ENCODE measurements at places on chromosomes 6 and 20. TPM values are rescaled to one million over a fixed set of nuclear protein-coding genes. Genes with fewer than 3 reads are reported as not detected.

Gene DACT2
- not detected for total RNA-seq

Gene XKR7
- not detected for total RNA-seq

Gene KCNQ5
- total RNA-seq = under 0.01 TPM

Gene CNR1
- 0.19 TPM for total RNA-seq

Gene MROH8
- 0.25 TPM for total RNA-seq

Gene GTSF1L
- not detected for total RNA-seq

Gene KCNK16
- total RNA-seq = not detected

Gene PERP
- 13.1 TPM for total RNA-seq

Gene LY6G6C
- not detected for total RNA-seq

Gene CLPSL1
- total RNA-seq = not detected

Gene SCAF8
- total RNA-seq = 31.3 TPM

Gene PDE7B
- 33.6 TPM for total RNA-seq

Gene MMP24OS
- total RNA-seq = 10.2 TPM

Gene PACRG
- not detected for total RNA-seq

Gene PARD6B
- 0.82 TPM for total RNA-seq

Gene GRM1
- under 0.01 TPM for total RNA-seq

Gene BPIFB2
- total RNA-seq = not detected

Gene NRM
- 2.4 TPM for total RNA-seq

Gene CRISP3
- total RNA-seq = not detected

Gene ETV7
- 0.16 TPM for total RNA-seq

Gene POU5F1
- total RNA-seq = 0.19 TPM

Gene DLL1
- 2.2 TPM for total RNA-seq

Gene CPXM1
- 0.38 TPM for total RNA-seq

Gene SLC44A4
- total RNA-seq = 0.06 TPM

Gene SMOC2
- not detected for total RNA-seq

Gene SLA2
- total RNA-seq = not detected

Gene PTGIS
- 0.49 TPM for total RNA-seq

Gene NR2E1
- total RNA-seq = not detected

Gene MMP24
- total RNA-seq = 0.38 TPM

Gene TRAPPC3L
- total RNA-seq = under 0.01 TPM

Gene BANF2
- total RNA-seq = not detected

Gene TTBK1
- total RNA-seq = 0.06 TPM

Gene HLA-DPA1
- 10.8 TPM for total RNA-seq

Gene NKAIN4
- total RNA-seq = not detected

Gene TRIM31
- not detected for total RNA-seq

Gene EYS
- not detected for total RNA-seq

Gene HDGFL1
- total RNA-seq = not detected

Gene DPPA5
- total RNA-seq = not detected

Gene DZANK1
- total RNA-seq = 0.49 TPM

Gene ZNF76
- 17.3 TPM for total RNA-seq

Gene FAM83C
- not detected for total RNA-seq

Gene CD40
- 10.1 TPM for total RNA-seq

Gene APOBEC2
- total RNA-seq = not detected

Gene TENT5A
- total RNA-seq = 0.76 TPM
